Glomerular endothelial cell (primary cell): ENCODE measurements at places on chromosomes 5 and 9. TPM values are rescaled to one million over a fixed set of nuclear protein-coding genes. Genes with fewer than 3 reads are reported as not detected.

DNA sequence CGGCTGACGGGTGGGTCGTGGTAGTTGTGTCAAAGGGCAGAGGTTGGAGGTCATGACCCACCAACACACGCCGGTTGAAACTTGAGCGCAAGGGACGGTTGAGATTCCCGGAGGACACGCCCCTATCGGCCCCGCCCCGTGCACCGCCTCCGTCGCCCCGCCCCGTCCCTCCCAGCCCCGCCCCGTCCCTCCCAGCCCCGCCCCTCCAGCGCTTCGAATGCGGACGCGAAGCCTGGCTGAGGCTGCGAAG is 226 bp upstream of the RANBP17 start:
- no peak for DNase-seq

DNA sequence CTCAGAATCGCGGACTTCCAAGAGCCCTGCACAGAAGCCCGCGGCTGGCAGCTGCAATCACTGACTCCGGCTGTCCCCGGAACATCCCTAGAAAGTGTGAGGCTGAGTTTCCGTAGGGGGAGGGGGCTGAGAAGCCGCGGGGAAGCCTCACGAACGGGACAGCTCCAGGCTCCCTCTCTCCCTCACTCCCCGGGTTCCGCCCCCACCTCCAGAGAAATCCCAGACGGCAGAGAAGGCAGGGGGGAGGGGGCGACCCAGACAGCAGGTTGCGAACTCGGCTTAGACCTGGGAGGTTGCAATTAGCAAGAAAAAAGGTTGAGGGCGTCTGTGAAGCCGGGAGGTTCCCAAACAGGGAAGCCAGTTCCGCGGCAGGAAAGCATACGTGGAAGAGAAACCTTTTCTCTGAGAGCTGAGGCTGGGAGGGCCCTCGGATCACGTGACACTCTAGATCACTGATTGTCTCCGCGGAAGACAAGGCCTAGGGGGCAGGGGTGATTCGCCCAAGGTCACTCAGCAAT is 73.8 kb upstream of the CPLX2 start:
- DNase-seq, result no peak

- no peak for DNase-seq
These were observed 269.0 kb upstream of the RGMB start for GRCh38 chr5:98504505-98504904.

DNA sequence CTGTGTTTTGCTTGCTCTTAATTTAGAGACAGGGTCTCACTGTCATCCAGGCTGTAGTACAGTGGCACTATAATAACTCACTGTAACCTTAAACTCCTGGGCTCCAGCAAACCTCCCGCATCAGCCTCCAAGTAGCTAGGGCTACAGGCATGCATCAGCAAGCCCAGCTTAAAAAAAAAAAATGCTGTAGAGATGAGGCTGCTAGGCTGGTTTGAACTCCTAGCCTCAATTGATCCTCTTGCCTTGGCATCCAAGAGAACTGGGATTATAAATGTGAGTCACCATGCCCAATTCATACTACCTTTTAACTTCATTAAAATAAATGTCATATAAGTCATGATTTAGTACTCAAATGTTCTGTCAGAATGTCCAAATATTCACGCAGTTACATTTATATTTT is 2195.7 kb upstream of the C9orf72 start:
- DNase-seq, result no peak

DNA sequence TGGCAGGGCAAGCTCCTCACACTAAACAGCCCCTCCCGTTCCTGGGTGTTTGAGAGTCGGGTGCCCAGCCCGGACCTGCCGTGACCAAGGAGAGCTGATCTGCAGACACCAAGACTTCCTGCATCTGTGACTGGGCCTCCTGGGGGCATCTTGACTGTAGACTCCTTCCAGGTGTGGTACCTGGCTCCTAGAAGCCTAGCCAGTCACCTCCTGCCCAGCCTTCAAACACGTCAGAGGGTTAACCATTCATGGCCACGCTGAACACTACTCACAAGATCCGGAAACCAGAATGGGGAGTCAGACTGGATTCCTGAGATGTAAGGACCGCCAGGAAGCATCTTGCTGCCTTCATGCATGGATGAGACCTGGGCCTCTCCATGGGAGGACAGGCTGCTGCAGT is 3.7 kb upstream of the LCN2 start:
- DNase-seq, result no peak

GRCh38 chr5:73740274-73740790 is 114.3 kb downstream of the ARHGEF28 start:
- no peak for DNase-seq

DNA sequence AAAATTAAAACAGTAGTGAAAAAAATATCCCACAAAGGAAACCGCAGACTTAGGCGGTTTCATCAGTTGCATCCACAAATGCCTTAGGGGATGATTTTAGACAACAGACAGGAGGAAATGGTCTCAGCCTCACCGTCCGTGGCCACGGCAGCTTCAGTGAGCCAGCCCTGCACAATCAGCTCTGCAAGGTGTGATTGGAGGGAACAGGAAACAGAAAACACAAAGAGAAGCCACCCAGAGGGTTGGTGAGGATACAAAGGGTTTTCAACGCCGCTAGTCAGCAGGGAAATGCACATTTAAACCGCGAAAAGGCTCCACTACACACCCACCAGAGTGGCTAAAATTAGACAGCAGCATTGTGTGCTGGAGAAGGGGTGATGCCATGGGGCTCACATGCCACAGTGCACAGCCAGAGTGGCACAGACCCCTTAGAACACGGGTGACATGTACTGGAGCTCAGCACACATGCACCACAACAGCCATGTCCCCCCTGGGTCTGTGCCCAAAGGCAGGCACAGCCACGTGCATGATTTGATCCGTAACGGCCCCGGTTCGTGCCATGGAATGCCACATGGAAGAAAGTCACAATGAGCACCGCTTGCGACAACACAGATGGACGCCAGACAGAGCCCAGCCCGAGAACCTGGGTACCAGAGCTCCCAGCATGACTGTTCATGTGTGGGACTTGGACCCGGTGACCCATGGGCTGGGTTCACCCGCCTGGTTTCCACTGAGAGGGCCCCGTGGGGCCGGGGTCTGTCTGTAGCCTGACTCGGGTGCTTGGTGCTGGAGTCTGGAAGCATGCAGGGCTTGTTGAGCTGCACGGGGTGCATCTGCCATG is 18.3 kb upstream of the TERT start:
- no peak for DNase-seq

GRCh38 chr5:91937121-91937520 is 554.0 kb upstream of the ARRDC3 start:
- no peak for DNase-seq

DNA sequence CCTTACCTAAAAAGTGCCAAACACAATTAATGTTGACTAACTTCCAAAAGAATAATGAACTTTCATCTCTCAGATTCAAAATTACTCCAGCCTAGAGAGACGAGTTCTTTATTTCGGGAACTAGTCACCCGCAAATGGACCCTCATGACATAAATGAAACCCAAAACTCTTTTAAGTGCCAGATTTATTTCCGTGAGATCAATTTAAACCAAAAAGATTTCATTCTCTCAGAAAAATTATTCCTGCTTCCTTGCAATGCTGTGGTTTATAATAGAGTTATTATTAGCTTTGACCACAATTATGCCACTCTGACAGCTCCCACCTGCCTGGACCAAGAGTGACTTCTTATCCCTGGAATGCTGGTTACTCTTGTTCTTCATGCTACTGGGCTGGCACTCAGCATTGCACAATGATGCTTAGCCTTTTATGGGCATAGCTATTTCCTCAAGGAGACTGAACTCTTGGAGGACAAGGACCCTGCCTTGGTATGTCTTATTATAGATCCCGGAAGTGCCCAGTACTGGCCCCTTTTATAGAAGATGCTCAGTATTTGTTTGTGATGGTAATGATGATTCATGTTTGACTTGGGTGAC is 183.5 kb downstream of the SNX18 start:
- no peak for DNase-seq

PCAT7 gene
- total RNA-seq, result not detected in 2 replicates
